ENCODE measurements at places on chromosomes 7 and 10.

DNA sequence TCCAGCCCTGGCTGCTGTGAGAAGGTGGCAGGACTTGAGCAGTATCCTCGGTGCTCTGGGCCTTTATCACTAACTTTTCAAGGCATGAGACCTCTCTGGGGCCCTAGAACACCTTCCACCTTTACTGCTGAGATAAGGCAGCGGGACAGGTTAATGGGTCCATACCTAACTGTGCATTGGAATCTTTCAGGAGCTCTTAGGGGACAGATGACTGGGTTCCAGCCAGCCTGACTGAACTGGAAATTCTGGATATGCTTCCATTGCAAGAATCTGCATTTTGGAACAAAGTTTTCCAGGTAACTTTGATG is 73.0 kb downstream of the ATXN7L1 start:
- DNase-seq = no peak

- DNase-seq = no peak
These were observed 28.0 kb downstream of the ITPRIP start for GRCh38 chr10:104309980-104310978.

GRCh38 chr10:7826971-7827370 is 8.7 kb downstream of the TAF3 start:
- DNase-seq = peak; percentile 15

GRCh38 chr10:116099023-116099420 is 174.0 kb downstream of the GFRA1 start:
- DNase-seq = no peak

GRCh38 chr7:5284304-5285281 is 1.9 kb downstream of the SLC29A4 start:
- peak; percentile 35 for DNase-seq

DNA sequence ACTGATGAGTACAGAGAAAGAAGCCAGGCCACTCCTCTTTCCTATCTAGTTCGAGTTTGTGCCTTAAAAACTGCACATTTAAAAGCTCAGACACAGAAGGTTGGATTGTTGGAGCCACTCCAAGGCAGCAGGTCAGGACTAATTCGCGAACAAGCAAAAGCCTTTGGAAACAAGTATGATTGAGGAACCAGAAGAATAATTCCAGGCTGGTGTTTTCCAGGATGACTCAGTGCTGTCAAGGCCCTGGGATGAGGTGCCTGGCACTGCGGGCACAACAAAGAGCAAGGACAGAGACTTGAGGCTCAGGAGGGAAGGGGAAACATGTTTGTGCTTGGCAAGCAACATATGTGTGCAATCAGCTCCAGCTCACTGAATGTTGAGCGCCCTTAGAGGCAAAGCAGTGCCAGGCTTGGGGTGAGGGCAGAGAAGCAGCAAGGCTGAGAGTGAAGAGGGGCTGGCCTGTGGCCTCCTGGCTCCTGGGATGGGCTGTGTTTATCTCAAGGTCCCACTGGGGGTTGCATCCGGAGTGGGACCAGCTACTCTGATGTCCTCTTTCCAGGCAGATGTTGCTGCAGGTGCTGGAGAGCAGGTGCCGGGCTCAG is 44.1 kb downstream of the VSTM4 start:
- no peak for DNase-seq

DNA sequence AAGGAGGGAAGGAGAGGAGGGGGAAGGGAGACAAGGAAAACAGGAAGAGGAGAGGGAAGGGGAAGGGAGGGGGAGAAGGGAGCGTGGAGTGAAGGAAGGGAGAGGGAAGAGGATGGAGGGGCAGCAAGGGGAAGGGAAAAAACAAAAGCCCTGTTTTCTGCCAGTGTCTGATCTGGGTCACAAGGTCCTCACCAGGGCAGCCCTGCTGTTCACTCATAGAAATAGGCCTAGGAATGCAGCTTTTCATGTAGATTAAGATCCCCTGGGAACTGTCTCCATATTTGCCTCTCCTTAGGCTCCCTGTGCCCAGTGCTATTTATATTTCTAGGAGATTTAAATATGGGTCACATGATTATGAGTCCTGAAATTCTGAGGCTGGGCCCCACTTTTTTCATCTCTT is 790.7 kb downstream of the TNS3 start:
- DNase-seq = no peak

DNA sequence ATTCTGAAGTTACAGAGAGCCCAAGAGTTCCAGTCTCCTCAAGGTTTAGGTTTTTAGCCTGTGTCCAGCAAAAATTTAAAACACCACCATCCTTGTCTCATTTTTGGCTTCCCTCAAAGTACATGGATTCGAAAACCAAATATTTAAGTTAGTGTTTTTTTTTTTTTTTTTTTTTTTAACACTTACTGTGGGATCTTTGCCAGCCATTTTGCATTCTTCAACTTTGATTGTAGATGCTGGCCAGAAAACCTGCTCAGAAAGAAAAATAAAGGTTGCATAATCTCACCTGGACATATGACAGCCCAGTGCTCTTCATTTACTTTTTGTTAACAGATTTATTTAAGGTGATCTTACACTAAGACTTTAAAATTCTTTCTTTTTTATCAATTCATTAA is 91.6 kb downstream of the SEMA3C start:
- no peak for DNase-seq

- no peak for DNase-seq
These were observed 14.9 kb downstream of the CUL2 start for GRCh38 chr10:35075228-35075627.

GRCh38 chr7:108592646-108593201 is 23.1 kb downstream of the DNAJB9 start:
- peak; percentile 65 for DNase-seq

DNA sequence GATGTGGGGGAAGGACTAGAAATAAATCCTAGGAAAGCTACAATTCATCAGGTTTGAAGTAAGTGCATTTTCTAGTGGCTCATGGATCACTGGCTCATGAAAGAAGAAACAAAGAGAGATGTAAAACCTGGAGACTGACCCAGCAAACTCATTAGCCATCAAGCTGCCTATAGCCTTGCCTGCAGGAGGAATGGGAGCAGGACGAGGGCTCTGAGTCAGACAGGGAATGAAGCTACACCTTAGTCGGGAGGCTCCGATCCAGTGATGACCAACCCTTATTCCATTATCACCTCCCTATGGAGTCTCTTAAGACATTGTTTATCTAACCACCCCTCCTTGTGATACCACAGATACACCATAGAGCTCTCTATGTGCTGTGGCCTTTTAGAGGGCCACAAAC is 112.5 kb upstream of the WDR11 start:
- no peak for DNase-seq

DNA sequence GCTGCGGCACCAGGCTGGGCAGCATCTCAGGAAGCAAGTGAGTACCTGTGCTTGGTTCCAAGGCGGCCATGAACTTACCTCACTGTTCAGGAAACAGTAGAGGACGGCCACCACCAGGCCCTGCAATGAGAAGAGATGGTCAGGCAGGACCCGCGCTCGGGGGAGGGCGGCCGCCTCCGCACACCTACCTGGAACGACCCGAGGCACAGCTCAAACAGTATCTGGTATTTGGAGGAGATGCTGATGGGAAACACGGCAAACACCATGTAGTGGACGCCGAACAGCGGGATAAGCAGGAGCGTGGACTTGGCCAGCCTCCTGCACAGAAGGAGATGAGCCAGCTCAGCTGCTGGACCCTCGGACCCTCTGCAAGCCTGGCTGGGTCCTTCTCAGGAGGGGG is 112.9 kb downstream of the VIPR2 start:
- no peak for DNase-seq

DNA sequence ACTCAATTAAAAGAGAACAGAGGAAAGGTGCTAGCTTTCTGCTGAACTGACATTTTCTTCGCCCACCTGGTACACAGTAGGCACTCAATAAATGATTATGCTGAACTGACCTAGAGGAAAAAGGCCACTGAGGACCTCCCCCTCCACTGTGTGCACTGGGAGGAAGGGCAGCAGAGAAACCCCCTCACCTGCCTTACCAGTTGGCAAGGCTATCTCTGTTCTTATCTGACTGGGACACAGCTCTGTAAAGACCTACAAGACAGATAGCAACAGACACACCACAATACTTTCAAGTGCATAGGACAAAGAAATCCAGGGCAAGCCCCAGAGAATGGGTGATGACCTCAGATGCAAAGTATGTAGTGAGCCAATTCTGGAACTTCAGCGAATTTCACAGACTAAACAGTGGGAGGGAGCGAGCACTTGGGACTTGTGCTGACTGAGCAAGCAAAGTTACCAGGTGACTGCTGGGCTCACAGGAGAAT is 30.4 kb downstream of the PDLIM1 start:
- DNase-seq = peak; percentile 26

GRCh38 chr10:84296091-84296981 is 32.1 kb upstream of the CCSER2 start:
- no peak for DNase-seq

DNA sequence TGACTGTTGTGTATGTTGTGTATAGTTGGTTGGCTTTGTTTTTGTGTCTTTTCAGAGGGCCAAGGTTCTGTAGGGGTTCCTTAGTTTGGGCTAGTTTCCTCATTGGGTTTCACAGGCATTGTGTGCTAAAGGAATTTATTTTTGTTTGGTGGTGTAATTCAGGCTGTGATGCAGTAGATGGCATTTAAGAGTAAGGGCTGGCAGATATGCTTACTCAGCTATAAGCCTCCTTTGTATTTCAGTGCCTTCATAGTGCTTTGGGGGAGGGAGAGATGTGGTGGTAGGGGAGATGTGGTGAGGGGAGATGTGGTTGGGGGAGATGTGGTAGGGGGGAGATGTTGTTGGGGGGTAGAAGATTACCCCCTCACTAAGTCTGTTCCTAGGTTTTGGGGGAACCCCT is 91.7 kb downstream of the SLC25A40 start:
- peak; percentile 16 for DNase-seq

DNA sequence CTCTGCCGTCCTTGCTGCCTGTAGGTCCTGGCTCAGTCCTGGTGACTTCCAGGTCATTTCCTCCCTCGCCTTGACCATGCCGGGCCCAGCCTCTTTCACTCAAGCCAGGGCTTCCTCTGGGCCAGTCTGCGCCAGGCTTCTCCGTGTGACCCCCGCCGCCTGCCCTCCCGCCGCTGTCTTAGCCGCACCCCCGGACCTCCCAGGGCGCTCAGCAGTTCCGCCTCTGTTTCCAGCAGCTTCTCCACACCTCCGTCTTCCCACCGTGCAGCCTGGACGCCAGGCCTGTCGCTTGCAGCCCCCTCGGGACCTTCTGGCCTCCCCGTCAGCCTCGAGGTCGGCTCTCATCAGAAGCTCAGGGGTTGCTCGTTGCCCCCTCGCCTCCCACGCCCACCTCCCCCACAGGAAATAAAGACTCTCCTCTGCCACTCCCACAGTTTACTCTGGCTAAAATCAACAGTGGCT is 123.0 kb upstream of the FZD8 start:
- no peak for DNase-seq

- DNase-seq = no peak
These were observed 104.8 kb downstream of the ITIH5 start for GRCh38 chr10:7561985-7562384.

DNA sequence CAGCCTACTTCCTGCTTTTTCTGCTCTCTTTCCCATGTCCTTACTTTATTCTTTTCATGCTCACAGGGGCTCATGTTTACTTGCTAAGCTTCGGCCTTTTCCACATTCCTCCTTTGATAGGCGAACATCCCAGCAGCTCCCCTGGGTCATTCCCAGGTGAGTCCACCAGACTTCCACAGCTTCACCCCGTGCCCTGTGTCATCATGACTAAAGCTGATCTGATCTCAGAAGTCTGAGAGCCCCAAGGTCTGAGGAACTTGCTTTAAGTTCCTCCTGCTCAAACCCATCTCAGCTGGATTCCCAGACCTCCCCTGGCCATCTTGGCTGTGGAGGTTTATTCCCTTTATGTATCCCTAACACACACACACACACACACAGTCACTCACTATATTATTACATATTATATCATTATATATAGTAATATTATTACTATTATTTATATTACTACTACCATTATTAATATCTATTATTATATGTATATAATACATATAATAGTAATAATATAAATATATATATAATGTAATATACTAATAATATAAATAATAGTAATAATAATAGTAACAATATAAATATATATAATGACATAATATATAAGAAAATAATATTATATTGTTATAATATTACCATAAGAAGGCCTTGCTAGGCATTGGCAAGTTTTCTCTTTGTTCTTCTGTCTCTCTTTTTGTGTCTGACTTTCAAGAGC is 295.9 kb downstream of the PTEN start:
- no peak for DNase-seq

DNA sequence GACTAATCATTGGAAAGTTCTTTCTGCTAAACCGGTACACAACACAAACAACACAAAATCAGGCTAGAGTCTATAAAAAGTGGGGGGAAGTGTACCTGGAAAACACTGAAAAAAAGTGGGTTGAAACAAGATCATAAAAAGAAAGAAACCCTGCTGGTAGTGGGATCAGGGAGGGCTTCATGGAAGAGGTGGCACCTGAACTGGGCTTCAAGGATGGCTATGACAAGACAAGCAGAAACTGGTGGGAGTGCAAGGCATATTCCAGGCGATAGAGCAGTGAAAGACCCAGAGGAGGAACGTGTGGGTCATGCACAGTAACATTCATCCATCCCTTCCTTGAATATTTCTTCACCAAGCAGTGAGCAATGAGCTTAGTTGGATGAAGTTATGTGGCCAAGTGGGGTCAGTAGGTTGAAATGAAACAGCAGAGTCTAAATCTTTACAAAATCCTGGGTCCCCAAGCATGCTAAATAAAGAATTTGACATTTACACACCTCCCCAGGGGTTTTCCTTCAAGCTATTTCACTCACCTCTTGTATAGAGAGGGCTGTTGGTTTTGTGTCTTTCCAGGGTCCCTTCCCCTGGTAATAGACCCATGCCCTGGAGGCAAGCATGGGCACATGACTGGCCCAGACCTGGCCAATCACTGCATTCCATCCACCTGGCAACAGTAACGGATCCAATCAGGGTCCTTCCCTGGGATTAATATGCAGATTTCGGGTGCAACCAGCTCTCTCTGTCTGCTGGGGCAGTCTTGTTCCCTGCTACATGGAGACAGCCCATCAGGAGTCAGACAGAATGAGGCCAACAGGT is 38.2 kb downstream of the SPOCK2 start:
- DNase-seq = peak; percentile 20

DNA sequence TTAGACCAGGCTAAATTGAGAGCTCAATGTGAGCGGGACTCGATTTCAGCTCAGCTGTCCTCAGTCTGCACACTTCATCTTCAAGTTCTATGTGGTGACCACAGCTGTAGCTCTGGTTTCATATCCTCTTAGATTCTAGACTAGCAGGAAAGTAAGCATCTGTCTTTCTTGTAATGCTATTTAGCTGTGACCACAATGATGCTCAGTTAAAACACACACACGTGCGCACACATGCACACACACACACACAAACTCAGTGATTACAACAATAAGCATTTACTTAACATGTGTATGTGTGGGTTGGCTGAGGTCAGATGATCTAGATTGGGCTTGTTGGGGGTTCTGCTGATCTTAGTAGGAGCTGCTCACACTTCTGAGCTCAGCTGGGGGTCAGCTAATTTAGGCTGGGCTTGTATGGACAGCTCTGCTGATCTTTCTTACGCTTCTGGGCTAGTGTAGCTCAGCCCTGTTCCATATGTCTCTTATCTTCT is 82.5 kb downstream of the ZNF365 start:
- no peak for DNase-seq

DNA sequence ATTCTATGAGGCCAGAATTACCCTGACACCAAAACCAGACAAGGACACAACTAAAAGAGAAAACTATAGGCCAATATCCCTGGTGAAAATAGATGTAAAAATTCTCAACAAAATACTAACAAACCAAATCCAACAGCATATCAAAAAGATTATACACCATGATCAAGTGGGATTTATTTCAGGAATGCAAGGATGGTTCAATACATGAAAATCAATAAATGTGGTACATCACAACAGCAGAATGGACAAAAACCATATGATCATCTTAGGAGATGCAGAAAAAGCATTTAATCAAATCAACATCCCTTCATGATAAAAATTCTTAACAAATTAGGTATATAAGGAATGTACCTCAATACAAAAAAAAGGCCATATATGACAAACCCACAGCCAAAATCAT is 5.6 kb upstream of the SCART1 start:
- no peak for DNase-seq

Measured in A673 (cell line).